Adrenal gland (tissue), 19 donors: ENCODE measurements at places on chromosomes 3 and 15. TPM values are rescaled to one million over a fixed set of nuclear protein-coding genes. Genes with fewer than 3 reads are reported as not detected.

- DNase-seq, result no peak
These were observed 26.9 kb downstream of the GRAMD2A start for GRCh38 chr15:72170691-72171090.

GRCh38 chr15:39670687-39671086 is 89.8 kb downstream of the THBS1 start:
- DNase-seq, result no peak

DNA sequence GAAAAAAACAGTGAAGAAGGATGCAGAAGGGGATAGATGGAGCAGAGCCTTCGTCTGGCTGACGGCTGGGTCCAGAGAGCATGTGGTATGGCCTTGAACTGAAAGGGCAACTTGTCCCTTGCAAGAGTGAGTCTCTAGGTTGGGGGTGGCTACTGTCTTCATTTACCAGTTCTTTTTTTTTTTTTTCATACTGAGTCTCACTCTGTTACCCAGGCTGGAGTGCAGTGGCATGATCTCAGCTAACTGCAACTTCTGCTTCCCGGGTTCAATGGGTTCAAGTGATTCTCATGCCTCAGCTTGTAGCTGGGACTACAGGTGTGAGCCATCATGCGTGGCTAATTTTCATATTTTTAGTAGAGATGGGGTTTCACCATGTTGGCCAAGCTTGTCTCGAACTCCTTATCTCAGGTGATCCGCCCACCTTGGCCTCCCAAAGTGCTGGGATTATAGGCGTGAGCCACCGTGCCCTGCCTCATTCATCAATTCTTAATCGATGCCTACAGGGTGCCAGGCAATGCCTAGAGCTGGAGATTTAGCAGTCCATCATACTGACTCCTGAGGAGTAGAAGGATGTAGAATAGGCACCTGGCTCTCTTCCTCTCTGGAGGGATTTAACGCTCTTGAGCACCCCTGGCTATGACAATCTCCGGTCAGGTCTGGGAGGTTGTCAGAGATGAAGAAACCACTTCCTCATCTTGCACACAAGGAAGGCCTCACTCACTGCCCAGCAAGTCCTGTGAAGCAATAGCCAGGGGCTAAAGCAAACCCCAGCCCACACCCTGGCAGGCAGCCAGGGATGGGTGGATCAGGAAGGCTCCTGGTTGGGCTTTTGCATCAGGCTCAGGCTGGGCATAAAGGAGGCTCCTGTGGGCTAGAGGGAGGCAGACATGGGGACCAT is at the start of gene CAMP:
Gene CAMP, plus strand, starts transcription at position 880 of the 898 bp plus-strand sequence. Its CDS starts 17 bp downstream, at position 897.
- peak; percentile 63 for DNase-seq

GCSAM gene
- polyA plus RNA-seq, result 0.07 TPM

SCAANT1 gene
- polyA plus RNA-seq, result 1.6 TPM

- no peak for DNase-seq
These were observed 716.8 kb upstream of the BCHE start for GRCh38 chr3:166554023-166554422.

DNA sequence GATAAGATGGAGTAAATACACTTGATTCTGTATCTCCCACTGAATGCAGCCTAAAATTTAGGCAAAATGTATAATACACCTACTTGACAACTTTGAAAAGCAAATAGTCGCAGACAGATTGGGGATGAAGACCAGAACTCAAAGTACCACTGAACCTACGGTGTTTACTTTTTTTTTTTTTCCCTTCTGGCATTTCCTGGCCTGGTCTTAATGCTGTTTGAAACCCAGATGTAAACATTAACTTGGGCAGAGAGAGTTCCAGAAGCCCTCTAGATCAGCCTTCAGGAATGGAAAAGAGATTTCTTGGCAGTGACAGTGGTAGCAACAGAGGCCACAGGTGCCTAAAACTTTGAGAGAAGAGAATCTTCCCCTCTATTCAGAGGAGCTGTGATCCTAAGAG is 27.8 kb downstream of the ALPK3 start:
- no peak for DNase-seq

SH2D7 gene
- polyA plus RNA-seq, result not detected

GRCh38 chr3:138940446-138940845 is 6.5 kb downstream of the FOXL2 start:
- DNase-seq, result no peak

CX3CR1 gene
- 0.24 TPM for polyA plus RNA-seq

DNA sequence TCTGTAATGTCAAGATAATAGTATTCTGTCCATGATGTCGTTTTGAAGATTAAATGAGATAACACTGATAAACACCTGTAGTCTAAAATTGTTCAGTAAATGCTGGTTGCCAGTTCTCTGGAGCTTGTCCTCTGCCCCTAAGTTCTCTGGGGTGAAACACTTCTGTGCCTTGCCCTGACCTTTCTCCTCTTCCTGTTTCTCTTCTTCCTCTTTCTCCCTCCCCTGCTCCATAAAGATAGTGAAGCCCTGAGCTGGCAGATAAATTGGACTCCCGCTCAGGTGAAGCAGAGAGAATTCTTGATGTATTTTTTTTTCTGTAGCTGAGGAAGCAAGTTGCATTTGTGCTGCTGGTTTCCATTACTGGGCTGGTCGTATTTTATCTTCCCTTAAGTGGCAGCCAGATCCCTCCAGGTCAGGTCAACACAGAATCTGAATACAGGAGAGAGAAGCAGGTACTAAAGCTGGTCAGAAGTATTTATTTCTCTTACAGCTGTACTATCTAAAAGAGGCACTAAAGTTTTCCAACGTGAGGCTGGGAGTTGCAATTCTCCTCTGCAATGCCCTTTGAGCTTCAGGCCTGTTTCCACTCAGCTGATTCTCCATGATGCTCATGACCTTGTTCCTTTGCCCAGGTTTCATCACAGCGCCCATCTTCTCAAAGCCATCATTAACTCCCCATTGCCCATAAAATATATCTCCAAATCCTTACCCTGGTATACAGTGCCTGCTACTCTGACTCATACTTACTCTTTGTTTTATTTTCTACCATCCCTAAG is 319.3 kb upstream of the CFAP20DC start:
- no peak for DNase-seq

GRCh38 chr15:94965593-94965992 is 734.2 kb downstream of the MCTP2 start:
- DNase-seq, result no peak

AADACL2 gene
- polyA plus RNA-seq, result 0.07 TPM

GRK7 gene
- 0.07 TPM for polyA plus RNA-seq

- no peak for DNase-seq
These were observed 162.2 kb downstream of the MYRIP start for GRCh38 chr3:39971559-39972031.
